Inflammatory macrophage treated with lipopolysaccharide for 1 hour (primary cell): ENCODE measurements at places on chromosomes 1 and 21.

DNA sequence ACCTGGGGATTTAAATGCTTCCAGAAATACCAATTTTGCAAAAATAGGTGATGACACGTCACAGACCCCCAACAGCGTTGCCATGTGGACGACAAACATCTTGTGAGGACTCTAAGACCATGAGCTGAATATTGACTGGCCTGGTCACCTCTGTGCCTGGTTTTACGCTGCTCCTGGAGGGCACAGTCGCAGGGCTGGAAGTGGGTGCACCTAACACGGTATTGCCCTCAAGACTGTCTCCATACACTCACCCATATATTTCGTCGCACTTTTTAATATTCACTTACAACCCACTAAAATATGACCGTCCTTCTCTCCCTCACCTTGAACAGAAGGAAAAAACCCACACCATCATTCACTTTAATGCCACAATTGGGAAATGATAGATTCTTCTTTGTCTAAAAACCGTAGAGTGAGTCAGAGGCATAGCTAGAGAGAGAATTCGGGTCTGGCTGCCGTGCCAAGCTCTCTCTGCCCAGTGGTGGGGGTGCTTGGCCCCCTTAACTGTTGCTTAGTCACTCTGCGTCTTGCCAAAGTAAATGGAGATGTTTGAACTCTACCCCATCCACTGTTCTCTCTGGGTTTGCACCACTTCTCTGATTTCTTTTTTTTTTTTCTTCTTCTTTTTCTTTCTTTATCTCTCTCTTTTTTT, 40.8 kb upstream of the UTS2 start:
- no peak for DNase-seq

GRCh38 chr1:8908388-8909151, 30.1 kb upstream of the ENO1 start:
- DNase-seq, result peak; percentile 15

GRCh38 chr1:152042030-152042429, 5.2 kb upstream of the S100A11 start:
- DNase-seq, result no peak

DNA sequence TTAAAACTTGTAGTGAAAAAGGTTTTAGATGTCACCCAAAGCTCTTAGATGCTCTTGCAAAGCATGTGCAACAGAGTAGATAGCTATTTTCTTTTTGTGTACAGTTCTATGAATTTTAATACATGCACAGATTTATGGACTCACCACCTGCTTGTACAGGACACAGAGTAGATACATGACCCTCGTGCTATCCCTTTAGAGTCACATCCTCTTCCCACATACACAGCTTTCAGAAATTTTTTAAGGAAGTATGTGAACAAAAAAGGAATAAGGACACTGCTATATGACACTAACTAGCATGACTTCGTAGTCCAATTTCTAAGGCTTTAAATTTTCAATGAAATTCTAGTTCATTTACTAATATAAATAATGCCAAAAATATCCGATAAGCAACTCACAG, 60.9 kb downstream of the ABL2 start:
- DNase-seq, result peak; percentile 49

- no peak for DNase-seq
These were observed 52.3 kb upstream of the COL18A1 start for GRCh38 chr21:45352621-45353139.

DNA sequence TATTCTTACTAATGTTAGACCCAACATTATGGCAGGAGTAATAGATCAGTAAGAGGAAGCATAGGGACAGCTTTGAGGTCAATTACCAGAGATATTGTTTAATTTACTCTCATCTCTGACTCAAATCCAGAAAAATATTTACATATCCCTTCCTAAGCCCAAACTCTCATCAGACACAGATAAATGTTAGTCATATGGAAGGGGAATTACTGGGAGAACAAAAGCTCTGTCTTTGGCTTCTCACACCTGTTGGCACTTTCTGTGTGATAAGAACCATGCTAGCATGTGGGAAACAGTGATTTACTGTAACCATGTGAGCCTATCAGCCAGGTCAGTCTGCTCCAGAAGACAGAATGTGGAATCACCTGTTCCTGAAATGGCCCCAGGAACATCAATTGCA, 72.4 kb downstream of the DUSP10 start:
- no peak for DNase-seq

DNA sequence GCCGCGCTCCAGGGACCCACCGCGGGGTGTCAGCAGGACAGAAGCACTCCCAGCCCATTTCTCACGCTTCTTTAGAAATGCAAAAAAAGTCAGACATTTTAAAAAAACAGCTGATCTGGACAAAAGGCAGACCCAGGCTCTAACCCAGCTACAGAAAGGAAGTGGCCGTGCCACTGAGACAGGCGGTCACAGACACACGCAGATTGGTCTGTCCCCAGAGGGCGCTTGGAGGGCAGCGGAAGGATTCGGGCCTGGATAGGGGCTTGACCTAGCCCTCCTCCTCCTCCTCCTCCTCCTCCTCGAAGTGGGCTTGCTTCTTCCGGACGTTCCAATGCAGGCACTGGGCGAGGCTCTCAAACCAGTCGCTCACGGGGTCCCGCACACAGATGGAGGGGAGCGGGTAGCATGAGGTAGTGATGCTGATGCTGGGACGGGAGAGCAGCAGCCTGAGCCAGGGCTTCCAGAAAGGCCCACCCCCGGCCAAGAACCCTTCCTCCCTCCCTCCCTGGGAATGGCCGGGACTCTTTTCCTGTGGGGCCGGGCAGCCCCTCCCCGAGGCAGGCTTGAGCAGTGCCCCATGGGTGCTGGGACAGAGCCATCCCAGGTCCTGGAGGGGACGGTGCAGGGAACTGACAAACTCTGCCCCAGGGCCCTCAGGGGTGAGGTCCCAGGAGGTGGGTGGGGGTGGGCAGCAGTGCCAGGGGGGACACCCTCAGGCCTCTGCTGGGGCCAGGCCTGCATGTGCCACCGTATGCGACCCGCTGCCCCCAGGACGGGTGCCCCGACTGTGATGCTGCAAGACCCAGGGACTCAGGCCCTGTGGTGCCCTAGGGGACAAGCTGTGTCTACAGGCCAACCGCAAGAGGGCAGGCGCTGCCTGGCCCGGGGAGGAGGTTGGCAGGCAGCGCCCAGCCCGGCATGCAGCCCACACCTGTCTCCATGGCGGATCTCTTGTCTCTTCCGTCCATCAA, 25.3 kb downstream of the NADK start:
- no peak for DNase-seq

DNA sequence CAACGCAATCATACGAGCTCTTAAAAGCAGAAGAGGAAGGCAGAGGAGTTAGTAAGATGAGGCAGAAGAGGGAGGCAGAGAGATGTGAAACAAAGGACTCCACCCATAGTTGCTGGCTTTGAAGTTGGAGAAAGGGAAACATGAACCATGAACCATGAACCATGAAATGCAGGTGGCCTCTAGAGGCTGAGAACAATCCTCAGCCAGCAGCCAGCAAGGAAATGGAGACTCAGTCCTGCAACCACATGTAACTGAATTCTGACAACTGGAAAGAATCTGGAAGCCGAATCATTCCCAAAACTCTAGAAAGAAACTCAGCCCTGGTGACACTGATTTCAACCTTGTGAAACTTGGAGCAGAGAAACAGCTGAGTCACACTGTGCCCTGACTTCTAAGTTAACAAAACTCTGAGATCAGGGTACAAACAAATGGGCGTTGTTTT, 10.1 kb downstream of the DIPK1A start:
- peak; percentile 63 for DNase-seq

- DNase-seq, result no peak
These were observed 129.8 kb upstream of the TIAM1 start for GRCh38 chr21:31473685-31474345.

- peak; percentile 16 for DNase-seq
These were observed at the start of gene TTC22 for GRCh38 chr1:54800899-54801759. Gene TTC22 (minus strand): TSS chr1:54801323. CDS start chr1:54801163, 160 bp downstream.

GRCh38 chr1:97088391-97088790, 366.8 kb downstream of the PTBP2 start:
- no peak for DNase-seq

DNA sequence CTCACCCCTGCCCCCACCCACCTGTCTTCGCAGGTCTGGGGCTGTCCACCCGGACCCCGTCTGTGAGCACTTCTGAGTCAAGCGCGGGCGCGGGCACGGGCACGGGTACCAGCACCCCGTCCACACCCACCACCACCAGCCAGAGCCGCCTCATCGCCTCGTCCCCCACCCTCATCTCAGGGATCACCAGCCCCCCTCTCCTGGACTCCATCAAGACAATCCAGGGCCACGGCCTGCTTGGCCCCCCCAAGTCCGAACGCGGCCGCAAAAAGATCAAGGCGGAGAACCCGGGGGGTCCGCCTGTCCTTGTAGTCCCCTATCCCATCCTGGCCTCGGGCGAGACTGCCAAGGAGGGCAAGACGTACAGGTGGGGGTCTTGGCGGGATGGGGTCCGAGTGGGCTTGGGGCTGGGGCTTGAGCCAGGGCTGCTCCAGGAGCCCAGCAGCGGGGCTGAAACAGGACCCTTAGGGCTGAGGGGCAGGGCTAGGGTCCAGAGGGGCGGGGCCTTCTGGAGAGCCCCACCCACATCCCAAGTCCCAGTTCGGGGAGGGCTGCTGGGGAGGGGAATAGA, 23.9 kb downstream of the ZNF362 start:
- no peak for DNase-seq

DNA sequence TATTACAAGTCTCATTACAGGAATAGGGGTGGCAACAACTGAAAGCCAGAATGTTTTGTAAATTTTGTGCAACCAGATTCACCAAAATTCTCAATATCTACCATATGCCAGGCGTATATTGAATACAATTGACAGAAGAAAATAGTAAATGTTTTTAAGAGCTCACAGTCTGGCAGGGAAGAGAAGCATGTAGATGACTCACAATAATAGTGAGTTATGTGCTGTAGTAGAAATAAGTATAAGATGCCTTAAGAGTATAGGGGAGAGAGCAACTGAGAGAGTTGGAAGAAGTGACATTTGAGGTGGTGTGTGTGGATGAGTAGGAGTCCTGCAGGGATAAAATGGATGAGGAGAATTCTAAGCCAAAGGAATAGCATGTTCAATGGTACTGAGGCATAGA, 170.5 kb upstream of the FGGY start:
- no peak for DNase-seq

DNA sequence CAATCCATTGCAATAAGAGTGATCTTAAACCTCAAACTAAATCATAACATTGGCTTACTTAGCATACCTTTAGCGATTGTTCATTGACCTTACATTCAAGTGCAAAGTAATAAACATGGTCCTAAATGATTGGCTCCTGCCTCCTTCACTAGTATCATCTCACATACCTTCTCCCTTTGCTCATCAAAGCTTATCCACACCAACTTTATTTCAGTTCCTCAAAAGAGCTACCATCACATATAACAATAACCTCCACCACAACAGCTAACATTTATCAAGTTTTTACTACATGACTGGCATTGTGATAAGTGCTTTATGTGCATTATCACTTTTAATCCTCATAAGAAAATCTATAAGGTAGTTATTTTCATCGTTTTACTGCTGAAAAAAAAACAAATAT, 198.8 kb downstream of the COL24A1 start:
- DNase-seq, result no peak

- DNase-seq, result no peak
These were observed 28.7 kb downstream of the PACC1 start for GRCh38 chr1:212386029-212386428.

DNA sequence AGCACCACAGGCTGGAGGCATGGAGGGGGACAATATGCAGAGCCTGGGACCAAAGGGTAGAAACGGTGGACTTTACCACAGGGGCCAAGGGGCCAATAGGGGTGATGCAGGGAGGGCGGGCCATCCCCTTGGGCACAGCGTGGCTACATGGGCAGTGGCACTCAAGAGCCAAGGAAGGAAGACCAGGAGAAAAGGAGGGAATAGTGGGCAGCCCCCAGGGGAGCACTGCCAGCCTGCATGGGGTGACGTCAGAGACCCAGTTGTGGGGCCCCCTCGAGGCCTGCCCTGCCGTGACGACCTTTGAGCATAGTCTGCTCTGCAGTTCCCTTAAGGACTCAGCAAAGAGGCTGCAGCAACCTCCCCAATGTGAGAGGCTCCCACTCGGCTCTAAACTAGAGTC, 95.5 kb upstream of the TMPRSS2 start:
- DNase-seq, result no peak

DNA sequence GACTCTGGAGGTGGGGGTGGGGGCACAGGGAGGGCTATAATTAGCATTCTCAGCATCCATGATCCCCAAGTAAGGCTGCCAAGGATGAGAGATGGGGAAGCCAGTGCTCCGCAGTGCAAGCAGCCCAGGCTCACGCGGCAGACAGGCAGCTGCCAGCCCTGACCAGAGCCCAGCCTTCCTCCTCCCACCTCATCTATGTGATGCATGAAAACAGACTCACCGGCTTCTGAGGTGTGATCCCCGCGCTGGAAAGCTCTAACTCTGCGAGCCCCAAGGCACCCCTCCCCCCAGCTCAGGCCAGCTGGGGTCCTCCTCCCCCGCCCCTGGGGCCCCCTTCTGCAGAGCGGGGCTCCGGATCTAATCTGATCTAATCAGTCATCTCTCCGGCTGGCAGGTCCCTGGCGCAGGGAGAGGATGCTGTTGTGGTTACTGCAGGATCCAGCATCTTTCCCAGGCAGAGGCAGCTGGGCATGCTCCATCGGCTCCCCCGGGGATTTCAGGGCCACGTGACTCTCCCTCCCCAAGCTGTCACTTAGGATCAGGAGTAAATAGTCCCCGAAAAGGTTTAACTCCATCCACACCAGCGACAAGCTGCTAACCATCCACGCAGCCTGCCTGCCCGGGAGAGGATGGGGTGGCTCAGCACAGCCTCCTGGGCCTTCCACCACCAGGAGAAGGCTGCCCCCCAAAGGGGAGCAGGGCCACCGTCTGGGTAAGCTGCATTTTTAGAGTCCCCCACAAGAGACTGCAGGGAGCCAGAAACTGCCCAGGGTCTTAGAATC, at the start of gene PLEKHA6:
PLEKHA6 (minus strand) TSS at position 456 of the 782 bp plus-strand sequence. CDS start 86,202 bp downstream, outside the sequence.
- DNase-seq, result no peak
